AG04449 (cell line): ENCODE measurements at places on chromosomes 5 and 9.

- DNase-seq, result no peak
These were observed 21.1 kb downstream of the GFPT2 start for GRCh38 chr5:180332051-180332517.

- DNase-seq, result no peak
These were observed 14.5 kb downstream of the ZSWIM6 start for GRCh38 chr5:61346511-61346910.

DNA sequence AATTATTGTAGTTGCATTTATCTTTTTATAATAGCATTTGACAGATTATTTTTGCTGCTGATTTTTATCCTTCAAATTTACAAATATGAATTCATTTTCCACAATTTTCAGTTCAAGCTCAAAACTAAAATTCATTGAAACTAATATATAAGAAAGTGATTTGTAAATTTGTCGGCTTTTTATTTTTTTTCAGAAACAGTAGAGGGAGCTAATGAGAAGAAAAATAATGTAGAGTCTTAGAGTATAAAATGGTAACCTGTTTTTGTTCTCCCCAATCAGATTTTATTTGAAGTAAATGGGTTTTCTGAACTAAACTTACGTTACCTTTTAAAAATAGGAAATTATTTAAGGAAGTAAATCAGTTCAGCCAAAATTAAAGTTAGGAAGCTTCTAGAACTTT lies 19.2 kb downstream of the PRRC1 start:
- DNase-seq, result no peak

GRCh38 chr9:16029046-16029615 lies 476.3 kb downstream of the CCDC171 start:
- DNase-seq, result no peak

DNA sequence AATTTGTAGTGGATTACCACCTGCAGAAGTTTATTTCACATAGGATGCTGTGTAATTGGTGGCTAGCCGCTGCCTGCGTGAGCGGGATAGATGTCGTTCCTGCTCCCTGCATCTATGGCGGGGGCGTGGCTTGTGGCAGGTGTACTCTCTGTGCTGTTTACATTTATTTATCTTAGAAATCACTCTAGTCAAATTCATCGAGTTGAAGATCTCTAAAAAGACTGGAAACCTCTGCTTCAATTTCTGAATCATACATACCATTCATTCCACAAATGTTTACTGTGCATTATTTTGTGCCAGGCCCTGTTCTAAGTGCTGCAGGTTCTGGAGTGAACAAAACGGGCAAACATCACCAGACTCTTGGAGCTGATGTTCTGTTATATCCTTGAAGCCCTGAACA lies 11.9 kb downstream of the ROPN1L start:
- DNase-seq, result no peak
